Endothelial cell (in vitro differentiated cells): ENCODE measurements at places on chromosomes 1 and 21.
A peak's percentile ranks its signal among the peaks of the same experiment; 100 is the strongest.

GRCh38 chr21:30206551-30207251 lies 9.2 kb downstream of the CLDN8 start:
- no peak for DNase-seq

- DNase-seq, result no peak
These were observed 544.6 kb downstream of the NEGR1 start for GRCh38 chr1:71737768-71738167.

- DNase-seq, result no peak
These were observed 15.0 kb upstream of the ID3 start for GRCh38 chr1:23574265-23574754.

GRCh38 chr1:156310962-156311361 lies 11.9 kb upstream of the VHLL start:
- no peak for DNase-seq

- DNase-seq, result no peak
These were observed 3.6 kb downstream of the ETS2 start for GRCh38 chr21:38809198-38809878.

DNA sequence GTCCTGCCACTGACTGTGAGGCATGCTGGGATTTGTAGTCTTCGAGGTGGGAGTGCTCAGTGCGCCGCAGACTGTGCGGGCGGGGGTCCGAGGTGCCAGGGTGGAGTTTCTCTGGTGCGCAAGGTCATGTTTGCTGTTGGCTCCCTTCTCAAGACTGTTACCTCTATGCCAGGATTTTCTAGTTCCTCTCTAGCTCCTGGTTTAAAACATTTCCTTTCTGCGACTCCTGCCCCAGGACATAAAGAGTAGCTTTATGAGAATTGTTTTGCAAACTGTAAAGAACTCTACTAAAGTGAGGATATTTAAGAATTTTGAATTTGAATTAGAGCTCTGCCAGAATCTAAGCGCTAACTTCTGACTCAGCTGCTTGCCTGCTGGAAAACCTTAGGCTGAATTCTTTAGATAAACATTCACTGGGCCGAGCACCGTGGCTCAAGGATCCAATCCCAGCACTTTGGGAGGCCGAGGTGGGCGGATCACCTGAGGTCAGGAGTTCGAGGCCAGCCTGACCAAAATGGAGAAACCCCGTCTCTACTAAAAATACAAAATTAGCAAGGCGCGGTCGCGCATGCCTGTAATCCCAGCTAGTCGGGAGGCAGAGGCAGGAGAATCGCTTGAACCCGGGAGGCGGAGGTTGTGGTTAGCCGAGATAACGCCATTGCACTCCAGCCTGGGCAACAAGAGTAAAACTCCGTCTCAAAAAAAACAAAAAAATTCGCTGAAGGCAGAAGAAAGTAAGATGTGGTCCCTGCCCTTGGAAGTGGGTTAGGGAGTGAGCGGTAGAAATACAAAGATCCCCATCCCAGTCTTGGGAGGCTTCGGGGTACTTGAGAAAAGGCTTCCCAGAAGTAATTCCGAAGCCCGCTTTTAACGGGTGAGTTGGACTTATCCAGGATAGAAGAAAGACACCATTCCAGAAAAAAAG lies 992 bp upstream of the USP48 start:
- peak; percentile 85 for DNase-seq

DNA sequence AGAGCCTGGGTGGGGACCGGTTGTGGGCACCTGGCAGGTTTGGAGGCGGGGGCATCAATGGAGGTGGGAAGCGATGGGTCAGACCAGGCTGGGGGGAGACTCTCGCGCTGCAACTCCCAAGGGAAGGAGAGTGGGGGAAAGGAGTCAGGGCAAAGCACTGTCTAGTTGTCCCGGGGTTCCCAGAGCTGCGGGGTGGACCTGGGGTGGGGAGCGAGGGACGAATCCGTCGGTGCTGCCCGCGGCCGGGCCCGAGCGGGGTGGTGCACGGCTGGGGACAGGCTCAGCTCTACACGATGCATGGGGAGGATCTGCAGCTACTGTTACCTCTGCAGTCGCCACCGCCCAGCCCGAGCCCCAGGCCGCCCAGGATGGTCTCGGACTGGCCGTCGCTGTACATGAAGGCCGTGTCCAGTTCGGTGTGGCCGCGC lies 427 bp downstream of the AKR7A2 start:
- DNase-seq, result no peak

GRCh38 chr1:27136236-27136551 lies 18.7 kb downstream of the SLC9A1 start:
- no peak for DNase-seq
